ENCODE measurements at places on chromosomes 16 and 17.

DNA sequence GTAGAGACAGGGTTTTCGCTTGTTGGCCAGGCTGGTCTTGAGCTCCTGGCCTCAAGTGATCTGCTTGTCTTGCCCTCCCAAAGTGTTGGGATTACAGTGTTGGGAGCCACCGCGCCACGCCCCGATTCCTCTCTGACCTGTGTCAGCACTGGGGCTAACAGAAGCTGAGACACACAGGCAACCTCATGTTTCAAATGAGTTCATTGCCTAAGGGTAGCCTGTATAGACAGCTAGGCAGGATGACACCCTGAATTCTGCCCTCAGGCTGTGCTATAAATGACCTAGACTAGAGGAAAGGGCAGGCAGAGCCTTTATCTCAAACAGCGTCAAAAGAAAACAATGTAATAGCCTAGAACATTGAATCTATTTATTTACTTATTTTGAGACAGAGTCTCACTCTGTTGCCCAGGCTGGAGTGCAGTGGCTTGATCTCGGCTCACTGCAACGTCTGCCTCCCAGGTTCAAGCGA is 2.3 kb upstream of the CDK3 start:
- DNase-seq, result no peak

DNA sequence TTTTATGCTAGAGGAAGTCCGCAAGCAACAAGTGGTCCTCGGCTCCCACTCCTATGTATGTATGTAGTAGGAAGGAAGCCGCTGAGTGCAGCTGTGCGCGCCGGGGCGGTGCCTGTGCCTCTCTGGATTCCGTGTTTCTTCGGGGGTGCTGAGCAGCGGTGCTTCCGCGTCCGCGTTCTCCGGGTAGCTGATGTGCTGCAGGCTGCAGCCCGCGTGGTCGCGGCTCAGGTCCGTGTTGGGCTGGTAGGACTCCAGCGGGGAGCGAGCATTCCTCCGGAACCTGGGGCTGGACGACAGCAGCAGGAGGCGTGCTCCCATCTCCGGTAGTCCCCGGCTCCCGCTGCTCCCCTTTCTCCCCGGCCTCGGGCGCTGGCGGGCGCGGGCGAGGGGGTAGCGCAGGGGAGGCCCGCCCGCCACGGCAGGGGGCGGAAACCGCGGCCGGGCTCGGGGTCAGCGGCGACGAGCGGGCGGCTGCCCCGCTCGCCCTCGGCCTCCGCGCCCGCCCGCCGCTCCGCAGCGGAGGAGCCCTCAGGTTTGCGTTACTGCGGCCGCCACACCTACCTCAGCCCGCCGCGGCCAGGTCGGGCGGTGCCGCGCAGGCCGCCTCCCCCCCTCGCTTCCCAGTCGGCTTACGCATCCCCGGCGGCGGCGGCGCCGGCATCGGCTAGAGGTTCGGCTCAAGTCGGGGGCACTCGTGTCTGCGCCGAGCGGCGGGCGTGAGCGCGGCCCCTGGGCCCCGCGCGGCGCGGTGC is 487 bp downstream of the C17orf67 start:
- no peak for DNase-seq

DNA sequence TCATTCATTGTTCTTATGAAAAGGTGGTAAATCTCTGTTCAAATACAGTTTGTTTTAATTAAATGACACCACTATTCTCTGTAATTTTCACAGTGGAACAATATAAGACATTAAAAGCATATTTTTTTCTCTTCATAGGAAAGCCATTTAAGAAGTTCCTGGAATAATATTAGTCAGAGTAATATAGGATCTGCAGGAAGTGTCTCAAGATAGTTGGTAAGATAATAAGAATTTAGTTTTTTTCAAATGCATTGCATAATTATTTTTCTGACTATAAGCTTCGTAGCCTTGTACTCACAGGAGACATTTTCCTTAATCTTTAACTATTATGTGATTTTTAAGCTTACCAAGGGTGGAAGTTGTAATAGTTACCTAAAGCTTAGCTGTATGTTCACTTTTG is 16.9 kb downstream of the STXBP4 start:
- DNase-seq, result no peak

DNA sequence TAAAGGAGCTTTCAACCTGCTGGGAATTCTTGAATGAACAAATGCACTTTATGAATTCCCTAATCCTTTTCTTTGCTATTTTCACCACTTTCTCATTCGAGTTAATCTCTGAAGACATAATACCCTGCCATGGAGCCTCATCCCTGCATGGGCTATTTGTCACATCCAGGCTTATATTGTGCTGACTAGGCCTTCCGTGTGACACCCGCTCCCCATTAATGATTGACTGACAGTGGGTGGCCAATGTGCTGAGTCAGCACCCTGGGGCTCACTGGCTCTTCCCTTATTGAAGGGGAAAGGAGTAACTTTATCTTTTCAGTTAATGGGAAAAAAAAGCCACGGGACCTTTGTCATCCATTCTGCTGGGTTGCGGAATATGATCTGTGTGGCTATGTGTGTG is 1024.8 kb upstream of the EEF2KMT start:
- no peak for DNase-seq

- DNase-seq, result no peak
Measured at GRCh38 chr16:81798311-81799137, 19.4 kb downstream of the PLCG2 start.

DNA sequence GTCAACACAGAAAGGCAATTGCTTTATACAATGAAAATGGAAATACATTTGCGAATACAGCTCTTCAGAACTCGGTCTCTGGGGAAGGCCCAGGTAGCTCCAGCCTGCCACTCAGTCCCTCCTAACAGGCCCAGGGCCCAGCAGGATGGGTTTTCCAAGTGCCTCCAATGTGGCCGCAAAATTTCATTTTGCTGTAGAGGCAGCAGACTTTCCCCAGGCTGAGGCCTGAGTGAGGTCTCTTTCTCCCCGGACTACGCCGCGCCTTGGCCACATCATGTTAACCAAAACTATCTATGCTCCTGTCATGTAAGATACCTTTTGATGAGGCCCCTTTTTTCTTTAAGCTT is 606.0 kb upstream of the SALL1 start:
- no peak for DNase-seq

- no peak for DNase-seq
Measured at GRCh38 chr17:34760931-34761495, 181.6 kb downstream of the TMEM132E start.

- DNase-seq, result no peak
Measured at GRCh38 chr17:7042501-7043181, 1.3 kb downstream of the SLC16A11 start.

GRCh38 chr17:70716551-70716950 is 547.2 kb downstream of the KCNJ2 start:
- DNase-seq, result no peak

- DNase-seq, result no peak
Measured at GRCh38 chr16:77172951-77173350, 18.0 kb upstream of the MON1B start.

GRCh38 chr17:83196366-83196765 is 117.0 kb downstream of the METRNL start:
- no peak for DNase-seq

DNA sequence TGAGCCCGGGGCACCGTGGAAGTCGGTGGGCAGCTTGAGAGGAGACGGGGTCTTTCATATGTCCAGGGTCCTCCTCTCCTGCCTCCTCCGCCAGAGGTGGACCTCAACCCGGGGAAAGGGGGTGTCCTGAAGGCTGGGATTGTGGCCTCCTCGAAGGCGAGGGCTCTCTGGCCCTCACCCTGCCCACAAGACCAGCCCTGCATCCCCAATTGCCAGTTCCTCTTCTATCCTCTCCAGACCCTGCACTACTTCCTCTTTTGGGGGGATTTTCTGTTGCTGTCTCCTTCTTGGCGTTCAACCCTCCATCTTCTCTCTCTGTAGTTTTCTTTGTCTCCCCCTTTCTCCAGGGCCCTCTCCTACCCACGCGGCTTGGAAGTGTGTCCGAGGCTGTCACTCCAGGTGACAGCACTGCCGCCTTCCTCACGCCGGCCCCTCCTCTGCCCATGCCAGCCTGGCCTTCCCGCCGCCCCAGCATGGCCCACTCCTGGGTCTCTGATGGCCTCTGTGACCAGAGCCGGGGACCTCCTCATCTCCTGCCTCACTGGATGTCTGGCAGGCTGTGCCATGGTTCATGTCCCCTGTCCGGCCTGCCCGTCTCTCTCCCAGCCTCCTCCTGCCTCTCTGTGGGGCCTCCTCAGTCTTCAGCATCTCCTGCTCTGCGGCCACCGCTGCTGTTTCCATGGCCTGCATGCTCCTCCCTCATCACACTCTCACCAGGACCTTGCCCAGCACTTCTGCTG is 2.4 kb upstream of the ITGAX start:
- no peak for DNase-seq

- DNase-seq, result no peak
Measured at GRCh38 chr17:15289285-15290183, 24.4 kb upstream of the PMP22 start.

DNA sequence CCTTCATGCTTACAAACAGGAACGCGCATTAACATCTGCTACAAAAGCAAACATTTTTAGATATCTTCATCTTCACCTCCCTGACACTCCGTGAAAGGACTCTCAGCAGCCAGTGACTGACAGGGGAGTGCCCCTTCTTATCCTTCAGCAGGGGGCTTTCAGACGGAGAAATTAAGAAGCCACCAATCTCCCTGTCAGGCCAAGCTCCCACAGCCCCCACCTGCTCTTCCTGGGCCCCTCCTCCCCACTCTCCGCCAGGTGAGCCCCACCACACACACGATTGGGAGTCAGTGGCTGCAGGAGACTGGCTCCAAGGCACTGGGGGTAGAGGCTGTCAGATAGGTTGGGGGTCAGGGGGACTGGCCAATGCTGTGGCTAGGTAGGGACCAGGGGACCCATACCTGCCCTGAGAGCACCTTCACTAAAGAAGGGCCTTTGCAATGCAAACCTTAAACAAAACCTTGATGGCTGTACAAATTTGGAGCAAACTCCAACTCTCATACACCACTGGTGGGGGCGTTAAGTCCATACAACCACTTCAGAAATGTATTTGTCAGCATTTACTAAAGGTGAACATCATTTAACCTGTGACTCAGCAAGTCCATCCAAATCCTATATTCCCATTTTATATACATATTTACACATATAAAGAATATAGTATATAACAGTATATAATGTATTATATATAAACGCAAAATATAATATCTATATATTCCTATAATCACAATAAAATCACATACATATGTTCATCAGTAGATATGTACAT is 232.2 kb downstream of the ZNF423 start:
- no peak for DNase-seq

DNA sequence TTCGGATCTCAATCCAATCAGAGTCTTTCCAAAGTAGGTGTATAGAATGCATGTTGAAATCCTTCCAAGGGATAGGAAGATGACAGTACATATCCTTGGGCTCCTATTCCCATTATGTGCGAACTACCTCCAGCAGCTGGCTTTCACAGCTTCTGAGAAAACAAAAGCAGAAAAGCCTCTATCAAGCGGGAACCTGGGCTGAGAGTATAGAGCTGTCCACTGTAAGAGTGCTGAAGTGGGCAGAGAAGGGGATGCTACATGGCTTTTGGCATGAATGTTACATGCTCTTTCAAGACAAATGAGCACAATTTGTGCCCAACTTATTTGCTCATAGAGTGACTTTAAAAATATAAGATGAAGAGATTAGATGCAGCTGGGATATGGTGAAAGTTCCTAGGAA is 993.5 kb downstream of the CDH8 start:
- no peak for DNase-seq

DNA sequence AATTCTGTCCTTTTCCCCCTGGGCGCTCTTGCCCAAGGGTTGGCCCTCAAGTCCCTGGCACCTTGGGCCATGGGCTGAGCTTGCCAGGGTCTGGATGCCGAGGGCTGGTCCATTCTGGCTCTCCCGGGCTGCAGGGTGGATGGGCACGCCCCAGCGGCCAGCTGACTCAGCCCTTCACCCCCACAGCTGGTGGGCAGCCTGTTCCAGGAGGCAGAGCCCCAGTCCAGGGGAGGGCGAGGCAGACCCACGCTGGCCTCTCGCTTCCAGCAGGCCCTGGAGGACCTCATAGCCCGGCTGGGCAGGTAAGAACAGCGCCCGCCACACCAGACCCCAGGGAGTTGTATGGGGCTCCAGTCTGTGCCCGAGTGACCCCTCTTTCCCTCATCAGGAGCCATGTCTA is 15.0 kb downstream of the MYO15B start:
- DNase-seq, result no peak
